Stimulated activated CD8-positive, alpha-beta memory T cell treated with anti-CD3 and anti-CD28 coated beads, Interleukin-4, amount 100 ng/mL, for 1 hour (primary cell): ENCODE measurements at places on chromosomes 3 and 15.

DNA sequence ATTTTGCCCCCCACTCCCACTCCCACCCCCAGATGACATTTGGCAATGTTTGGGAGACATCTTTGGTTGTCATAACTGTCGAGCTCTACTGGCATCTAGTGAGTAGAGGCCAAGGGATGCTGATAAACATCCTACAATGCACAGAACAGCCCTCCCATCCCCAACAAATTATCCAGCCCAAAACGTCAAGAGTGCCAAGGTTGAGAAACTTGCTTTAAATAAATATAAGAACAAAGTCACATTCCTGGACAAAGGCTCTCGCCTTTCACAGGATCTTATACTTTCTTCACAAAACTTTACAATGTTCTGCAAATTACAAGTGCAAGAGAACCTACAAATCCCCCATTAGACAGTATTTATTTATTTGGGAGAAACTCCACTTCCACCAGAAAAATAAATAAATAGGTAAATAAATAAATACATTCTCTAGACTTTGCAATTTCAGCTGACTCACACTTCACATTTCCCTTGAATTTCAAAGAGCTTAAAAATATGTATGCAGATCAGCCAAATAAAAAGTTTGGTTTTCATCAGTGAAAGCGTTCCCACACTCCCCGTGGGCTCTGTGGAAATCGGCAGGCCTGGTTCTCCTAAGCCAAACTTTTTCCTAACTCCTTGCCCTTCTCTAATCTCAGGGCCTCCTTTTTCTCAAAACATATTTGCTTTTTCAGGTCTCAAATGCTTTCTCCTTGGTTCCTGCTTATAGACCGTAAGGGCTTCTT lies 12.7 kb upstream of the CPA3 start:
- no peak for DNase-seq

DNA sequence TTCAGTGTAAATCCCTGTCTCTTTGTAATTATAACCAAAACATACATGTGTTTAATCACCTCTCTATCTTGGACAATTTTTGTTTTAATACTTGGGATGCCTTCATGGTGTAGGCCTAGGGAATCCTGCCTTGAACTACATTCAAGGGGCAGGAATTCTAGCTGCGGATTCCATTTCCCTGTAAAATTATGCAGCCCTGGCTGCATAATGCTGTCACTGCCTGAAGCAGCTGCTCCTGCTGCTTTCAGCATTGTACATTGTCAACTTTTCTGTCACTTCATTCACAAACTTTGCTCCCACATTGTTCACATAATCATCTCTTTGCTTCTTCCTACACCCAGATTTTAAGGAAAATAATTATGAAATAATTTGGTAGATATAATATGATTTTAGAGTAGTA lies 638.7 kb downstream of the RBMS3 start:
- DNase-seq: no peak

GRCh38 chr15:24856397-24857390 lies 98.1 kb upstream of the SNRPN start:
- DNase-seq: no peak

DNA sequence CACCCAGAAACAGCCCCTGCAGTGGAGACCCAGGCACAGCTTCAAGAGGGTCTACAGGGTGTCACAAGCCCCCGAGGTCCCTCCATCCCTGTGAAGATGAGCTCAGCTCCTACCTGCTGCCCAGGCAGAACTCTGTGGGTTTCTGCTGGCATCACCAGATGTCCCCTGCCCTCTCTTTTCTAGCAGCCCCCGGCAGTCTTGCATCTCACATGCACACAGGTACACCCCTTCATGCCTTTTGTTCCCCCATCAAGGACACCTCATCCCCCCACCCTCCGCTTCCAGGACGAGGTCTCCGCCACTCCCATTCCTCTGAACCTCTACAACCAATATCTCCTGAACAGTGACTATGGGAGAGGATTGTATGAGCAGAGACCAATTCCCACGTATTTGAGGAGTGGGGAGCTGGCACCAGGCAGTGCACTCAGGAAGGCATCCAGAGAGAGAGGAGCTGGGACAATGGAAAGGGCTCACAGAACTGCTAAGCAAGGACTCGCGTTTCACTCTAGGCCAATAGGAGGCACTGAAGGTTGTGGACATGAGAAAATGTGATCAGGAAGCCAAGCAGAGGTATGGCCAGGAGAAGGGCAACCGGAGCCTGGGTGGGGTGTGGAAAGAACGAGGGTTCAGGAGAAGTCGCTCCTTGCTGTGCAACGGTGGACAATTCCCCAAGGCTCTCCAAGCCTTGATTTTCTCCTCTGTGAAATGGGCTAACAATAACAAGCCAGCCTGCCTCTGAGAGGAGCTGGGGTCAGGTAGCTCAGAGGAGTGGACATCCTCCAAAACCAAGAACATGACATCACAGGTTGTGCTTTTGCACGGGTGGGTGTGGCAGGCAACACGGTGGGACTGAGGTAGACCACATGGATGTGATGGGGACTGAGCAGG lies 115.2 kb downstream of the CHSY1 start:
- DNase-seq: no peak

DNA sequence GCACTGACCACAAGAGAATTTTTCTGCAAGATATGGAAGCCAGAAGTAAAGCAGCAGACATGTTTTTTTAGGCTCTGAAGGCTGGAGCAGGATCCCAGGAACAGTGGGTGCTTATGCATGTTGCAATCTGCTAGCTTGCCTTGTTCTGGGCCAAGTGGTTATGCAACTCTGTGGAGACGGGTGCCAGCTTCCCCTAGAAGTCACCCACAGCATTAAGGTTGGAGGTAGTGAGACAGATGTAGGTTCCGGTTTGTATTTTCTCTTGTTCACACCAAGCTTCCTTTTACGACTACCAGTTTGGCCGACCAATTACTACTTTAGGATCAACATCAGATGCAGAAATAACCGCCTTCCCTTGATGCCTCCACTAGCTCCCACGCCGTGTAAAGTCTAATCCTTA lies 11.1 kb downstream of the DPH3 start:
- no peak for DNase-seq

- no peak for DNase-seq
Observed at GRCh38 chr3:66856533-66856932, 141.6 kb upstream of the KBTBD8 start.
